Calu3 (cell line): ENCODE measurements at places on chromosomes 2 and 18. TPM values are rescaled to one million over a fixed set of nuclear protein-coding genes. Genes with fewer than 3 reads are reported as not detected.

Gene AMMECR1L
- total RNA-seq, result 19.8 and 21.6 TPM in 2 replicates

Gene OSR1
- total RNA-seq, result 1.3 and 1.4 TPM in 2 replicates

Gene NEU2
- total RNA-seq, result not detected in 2 replicates

Gene ITPRID2
- 375 and 411 TPM in 2 replicates for total RNA-seq

Gene HSPD1
- total RNA-seq, result 700 and 757 TPM in 2 replicates

Gene DAW1
- 2.4 and 3.2 TPM in 2 replicates for total RNA-seq

Gene TMEM247
- total RNA-seq, result not detected in 2 replicates

Gene RABL2A
- 25.6 and 29.6 TPM in 2 replicates for total RNA-seq

Gene DYSF
- total RNA-seq, result 1.4 and 3.2 TPM in 2 replicates

Gene MAP3K20
- total RNA-seq, result 37.0 and 47.9 TPM in 2 replicates

Gene SPC25
- 60.2 and 77.0 TPM in 2 replicates for total RNA-seq

Gene RESP18
- not detected in 2 replicates for total RNA-seq

Gene SDC1
- 118 and 136 TPM in 2 replicates for total RNA-seq

Gene MARCHF4
- 0.37 and 0.54 TPM in 2 replicates for total RNA-seq

Gene PPP1R1C
- total RNA-seq, result 2.0 and 2.7 TPM in 2 replicates

Gene DYNAP
- total RNA-seq, result not detected in 2 replicates

Gene SLC9A4
- 0.12 and 0.22 TPM in 2 replicates for total RNA-seq

Gene CCDC85A
- 2.6 and 3.0 TPM in 2 replicates for total RNA-seq

Gene GLI2
- 1.4 and 1.6 TPM in 2 replicates for total RNA-seq

Gene FEV
- not detected in 2 replicates for total RNA-seq

Gene HOXD9
- not detected in 2 replicates for total RNA-seq

Gene CCDC102B
- 2.1 and 3.0 TPM in 2 replicates for total RNA-seq

Gene STK17B
- total RNA-seq, result 32.3 and 38.5 TPM in 2 replicates

Gene SNORC
- 4.3 and 5.0 TPM in 2 replicates for total RNA-seq

Gene EPAS1
- 18.5 and 28.1 TPM in 2 replicates for total RNA-seq

Gene AMER3
- total RNA-seq, result not detected in 2 replicates

Gene CFAP221
- total RNA-seq, result 9.5 and 10.0 TPM in 2 replicates

Gene ANKRD29
- total RNA-seq, result 6.9 and 7.8 TPM in 2 replicates
